ENCODE measurements at places on chromosomes 5 and 9.

- no peaks in the 10 kb centered on the region for H3K4me1 ChIP-seq
- peaks cover 2% of the 10 kb centered on the region for H3K27me3 ChIP-seq
- no peak overlapping the region for H3K27ac ChIP-seq
- DNase-seq: no peak
Observed at GRCh38 chr5:5666369-5666768, 243.9 kb downstream of the ICE1 start.

DNA sequence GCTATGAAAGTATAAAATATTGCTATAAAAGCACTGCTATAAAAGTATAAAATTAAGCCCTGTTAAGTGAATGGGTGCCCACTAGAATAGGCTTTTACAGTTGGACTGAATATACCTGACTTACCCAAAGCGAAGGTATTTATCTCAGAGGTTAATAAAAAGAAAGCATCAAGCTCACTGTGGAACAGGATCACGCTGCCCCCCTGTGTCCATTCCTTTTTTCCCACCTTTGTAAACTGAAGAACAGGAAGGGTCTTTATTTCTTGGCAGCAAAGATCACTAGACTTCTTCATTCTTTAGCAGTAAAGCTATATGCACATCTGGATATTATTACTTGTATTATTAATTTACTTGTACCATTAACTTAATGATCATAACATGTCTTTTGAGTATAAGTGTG is 22.1 kb upstream of the PLPP6 start:
- H3K36me3 ChIP-seq: no peaks in the 10 kb centered on the region
- DNase-seq: no peak
- no peak overlapping the region for H3K27ac ChIP-seq
- peaks cover 2% of the 10 kb centered on the region for H3K4me1 ChIP-seq

DNA sequence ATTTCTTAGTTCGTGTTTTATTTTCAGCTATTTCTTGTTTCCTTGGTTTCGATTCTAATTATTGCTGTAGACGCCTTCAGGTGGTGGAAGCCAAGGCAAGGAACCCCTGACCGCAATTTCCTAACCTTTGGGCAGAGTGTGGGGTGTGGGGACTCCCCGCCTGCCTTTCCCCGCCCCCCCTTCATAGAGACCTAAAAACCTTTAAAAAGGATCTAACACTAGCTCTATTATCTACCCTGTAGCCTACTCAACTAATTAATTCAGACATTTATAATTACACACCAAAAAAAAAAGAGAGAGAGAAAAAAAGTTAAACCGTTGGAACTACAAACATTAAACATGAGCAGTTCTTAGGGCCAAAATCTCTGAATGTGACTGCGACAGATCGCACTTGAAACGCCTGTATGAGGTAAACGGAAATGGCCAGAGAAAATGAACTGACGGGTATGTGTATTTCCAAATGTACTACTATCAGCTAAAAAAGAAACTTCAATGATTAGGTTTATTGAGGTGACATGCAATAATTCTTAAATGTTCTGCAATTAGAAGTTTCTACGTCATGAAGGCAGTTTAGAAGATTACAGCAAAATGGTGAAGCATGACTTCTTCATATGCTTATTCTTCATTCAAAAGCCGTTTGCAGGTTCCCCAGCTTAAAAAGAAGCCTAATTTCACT is 19.0 kb upstream of the FER start:
- peaks cover 70% of the 10 kb centered on the region for H3K27me3 ChIP-seq
- H3K4me1 ChIP-seq: peaks cover 15% of the 10 kb centered on the region
- H3K36me3 ChIP-seq: no peaks in the 10 kb centered on the region
- peak; percentile 57 for DNase-seq

DNA sequence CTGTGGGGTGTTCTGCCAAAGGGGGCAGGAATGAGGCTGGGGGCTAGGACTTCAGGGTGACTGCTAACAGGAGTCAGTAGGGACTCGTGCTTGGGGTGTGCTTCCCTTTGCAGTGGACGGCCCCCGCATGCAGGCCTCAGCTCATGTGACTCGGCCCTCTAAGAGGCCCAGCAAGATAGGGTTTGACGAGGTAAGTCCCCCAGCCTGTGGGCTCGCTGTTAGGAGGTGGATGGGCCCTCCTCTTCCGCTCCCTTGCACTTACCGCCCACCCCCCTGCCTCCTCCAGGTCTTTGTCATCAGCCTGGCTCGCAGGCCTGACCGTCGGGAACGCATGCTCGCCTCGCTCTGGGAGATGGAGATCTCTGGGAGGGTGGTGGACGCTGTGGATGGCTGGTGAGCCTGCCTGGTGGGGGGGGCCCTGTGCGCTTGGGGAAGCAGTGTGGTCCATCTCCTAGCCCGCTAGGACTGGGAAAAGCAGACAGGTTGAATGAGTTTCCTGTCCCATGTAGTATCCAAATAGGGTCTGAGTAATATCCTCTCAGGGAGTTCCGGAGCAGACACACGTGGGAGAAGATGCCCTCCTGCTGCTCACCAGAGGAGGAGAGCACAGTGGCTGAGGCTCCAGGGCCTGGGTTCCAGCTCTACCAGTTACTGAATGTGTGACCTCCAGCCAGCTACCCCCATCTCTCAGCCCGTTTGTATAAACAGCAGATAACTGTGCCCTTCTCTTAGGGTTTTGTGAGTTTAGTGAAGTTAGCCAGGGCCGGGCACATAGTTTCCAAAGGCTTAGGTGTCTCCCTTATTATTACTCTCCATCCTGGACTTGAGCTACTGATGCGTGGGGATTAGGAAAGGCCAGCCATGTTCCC is 8.2 kb downstream of the CERCAM start:
- no peak for DNase-seq
- no peaks in the 10 kb centered on the region for H3K4me1 ChIP-seq
- no peaks in the 10 kb centered on the region for H3K27me3 ChIP-seq

DNA sequence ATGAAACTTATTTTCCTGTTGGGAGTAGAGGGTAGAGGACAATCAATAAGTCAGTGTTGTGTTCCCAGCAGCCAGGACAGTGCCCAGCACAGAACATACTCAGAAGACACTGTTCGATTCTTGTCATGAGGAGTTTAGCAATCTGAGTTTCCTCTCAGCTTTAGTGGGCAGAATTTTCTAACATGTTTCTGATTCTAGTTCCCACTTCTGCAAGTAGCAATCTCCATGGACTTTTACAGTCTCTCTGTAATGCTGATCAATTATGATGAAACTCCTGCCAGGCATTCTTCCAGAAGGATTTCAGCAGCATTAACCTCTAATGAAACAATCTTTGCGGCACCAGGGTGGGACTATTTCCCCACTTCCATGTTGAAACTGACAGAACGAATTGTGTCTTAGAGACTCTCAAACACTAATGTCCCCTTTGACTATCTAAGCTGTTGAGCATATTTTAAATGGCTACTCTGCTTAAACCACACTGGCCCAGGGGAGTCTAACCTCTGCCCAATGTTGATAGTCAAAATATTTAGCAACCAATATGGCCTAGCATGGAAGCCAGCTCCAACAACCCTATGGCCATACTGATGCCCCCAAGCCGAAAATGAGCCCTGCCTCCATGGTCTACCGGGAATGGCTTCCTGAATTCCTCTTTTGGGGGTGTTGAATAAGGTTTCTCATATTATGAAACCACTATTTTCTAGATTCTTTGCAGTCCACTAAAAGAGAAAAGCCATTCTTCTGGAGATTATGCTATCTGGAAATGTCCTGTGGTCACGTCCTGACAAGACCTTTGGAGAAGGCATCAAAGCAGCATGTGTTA is 484.3 kb downstream of the BNC2 start:
- H3K4me1 ChIP-seq: no peaks in the 10 kb centered on the region
- no peaks in the 10 kb centered on the region for H3K36me3 ChIP-seq
- no peak overlapping the region for H3K27ac ChIP-seq
- DNase-seq: no peak
- no peaks in the 10 kb centered on the region for H3K27me3 ChIP-seq
- H3K4me3 ChIP-seq: no peak overlapping the region

GRCh38 chr9:132662152-132662945 is 7.4 kb downstream of the DDX31 start:
- H3K27ac ChIP-seq: no peak overlapping the region
- peaks cover 19% of the 10 kb centered on the region for H3K36me3 ChIP-seq
- no peak overlapping the region for H3K4me3 ChIP-seq
- H3K27me3 ChIP-seq: no peaks in the 10 kb centered on the region
- no peaks in the 10 kb centered on the region for H3K4me1 ChIP-seq

DNA sequence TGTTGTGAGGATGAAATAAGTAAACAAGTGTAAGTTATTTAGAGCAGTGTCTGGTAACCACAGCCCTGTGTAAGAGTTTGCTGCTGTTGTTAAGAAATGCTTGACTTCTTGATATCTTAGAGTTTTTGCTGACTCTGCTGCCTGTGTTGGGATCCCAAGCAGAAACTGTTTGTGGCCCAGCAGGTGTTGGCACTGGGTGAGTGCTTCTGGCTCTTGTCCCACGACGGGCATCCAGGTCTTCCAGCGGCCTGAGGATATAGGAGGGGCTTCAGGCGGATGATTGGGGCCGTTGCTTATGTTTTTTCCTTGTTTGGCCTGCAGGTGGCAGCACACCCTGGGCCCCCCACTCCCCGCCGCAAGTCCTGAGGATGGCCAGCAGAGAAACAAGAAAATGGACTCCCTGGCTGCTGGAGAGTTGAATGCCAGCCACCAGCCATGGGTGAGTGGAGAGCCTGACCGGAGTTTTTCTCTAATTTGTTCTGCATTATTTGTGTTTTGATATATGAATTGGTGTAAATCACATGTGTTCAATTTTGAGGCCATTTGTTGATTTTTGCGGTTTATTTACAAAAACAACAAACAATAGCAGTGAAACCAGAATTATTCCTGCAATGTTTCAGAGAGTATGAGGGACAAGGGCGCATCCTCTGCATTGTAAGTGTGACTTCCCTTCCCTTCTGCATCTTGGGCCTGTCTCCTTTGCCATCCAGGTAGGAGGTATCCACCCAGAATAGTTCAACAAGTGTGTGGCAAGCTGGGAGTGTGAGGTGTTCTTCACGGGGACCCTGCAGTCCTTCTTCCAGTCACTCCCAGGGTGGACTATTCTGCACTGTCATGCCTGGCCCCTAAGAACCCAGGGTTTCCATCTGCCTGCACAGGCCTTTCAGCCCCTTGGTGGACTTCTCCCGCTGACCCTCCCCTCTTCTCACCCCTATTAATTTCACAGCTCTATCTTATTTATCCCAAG is 50.3 kb downstream of the SLC22A5 start:
- peak; percentile 68 for DNase-seq
- H3K4me1 ChIP-seq: peaks cover 70% of the 10 kb centered on the region
- peak overlapping the region; percentile 82 for H3K27ac ChIP-seq
- peak overlapping the region; percentile 80 for H3K4me3 ChIP-seq
- peaks cover 77% of the 10 kb centered on the region for H3K36me3 ChIP-seq

- H3K4me1 ChIP-seq: peaks cover 56% of the 10 kb centered on the region
- H3K27ac ChIP-seq: peak overlapping the region; percentile 16
- peaks cover 27% of the 10 kb centered on the region for H3K36me3 ChIP-seq
- H3K27me3 ChIP-seq: no peaks in the 10 kb centered on the region
Observed at GRCh38 chr5:56095579-56096102, 100.9 kb upstream of the IL6ST start.

GRCh38 chr5:53820119-53820801 is 259.8 kb downstream of the NDUFS4 start:
- H3K4me3 ChIP-seq: no peak overlapping the region
- H3K36me3 ChIP-seq: no peaks in the 10 kb centered on the region
- H3K27me3 ChIP-seq: no peaks in the 10 kb centered on the region

- no peak for DNase-seq
- H3K4me3 ChIP-seq: no peak overlapping the region
- peaks cover 69% of the 10 kb centered on the region for H3K27me3 ChIP-seq
- peaks cover 2% of the 10 kb centered on the region for H3K36me3 ChIP-seq
- no peak overlapping the region for H3K27ac ChIP-seq
Observed at GRCh38 chr9:93960221-93960970, 5.2 kb upstream of the BARX1 start.

GRCh38 chr5:60333005-60333571 is 366.9 kb downstream of the DEPDC1B start:
- no peaks in the 10 kb centered on the region for H3K36me3 ChIP-seq
- H3K27ac ChIP-seq: no peak overlapping the region
- H3K4me1 ChIP-seq: no peaks in the 10 kb centered on the region
- DNase-seq: no peak
- no peak overlapping the region for H3K4me3 ChIP-seq
- H3K27me3 ChIP-seq: no peaks in the 10 kb centered on the region

DNA sequence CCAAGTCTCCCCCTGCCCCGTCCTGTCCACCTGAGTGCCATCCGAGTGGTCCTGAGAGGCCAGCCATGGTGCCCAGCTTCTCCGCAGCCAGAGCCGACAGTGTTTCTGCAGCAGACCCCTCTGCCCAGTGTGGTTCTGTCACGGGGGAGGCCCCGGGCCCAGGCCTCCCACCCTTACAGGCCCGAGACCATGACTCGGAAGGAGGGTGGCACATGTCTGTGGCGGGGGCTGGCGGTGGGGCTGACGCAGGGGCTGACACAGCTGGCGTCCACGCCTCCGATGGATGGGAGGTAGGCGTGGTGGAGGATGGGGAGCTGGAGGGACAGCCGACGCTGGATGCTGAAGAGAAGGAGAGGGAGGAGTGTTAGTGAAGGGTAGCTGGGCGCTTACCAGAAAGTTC is 35.0 kb upstream of the TBC1D2 start:
- no peak for DNase-seq
- no peaks in the 10 kb centered on the region for H3K4me1 ChIP-seq
- no peaks in the 10 kb centered on the region for H3K36me3 ChIP-seq

DNA sequence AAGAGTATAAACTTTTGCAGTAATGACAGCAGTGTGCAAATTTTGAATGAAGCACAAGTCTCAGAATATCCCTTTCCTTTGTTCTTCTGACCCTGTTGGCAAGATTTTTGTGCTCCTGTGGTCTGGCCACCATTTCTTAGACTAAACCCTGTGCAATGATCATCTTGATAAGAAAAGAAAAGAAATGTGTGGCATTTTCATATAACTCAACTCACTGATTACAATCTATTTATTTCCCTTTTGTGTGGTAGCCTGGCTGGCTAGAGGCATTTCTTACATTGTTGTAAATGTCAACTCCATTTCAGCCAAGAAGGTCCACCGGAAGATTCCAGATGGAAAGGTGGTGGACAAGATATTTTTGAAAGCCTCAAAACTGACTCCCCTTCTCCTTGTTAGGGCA is 41.9 kb downstream of the ADCY2 start:
- H3K36me3 ChIP-seq: no peaks in the 10 kb centered on the region
- no peaks in the 10 kb centered on the region for H3K27me3 ChIP-seq
- H3K27ac ChIP-seq: no peak overlapping the region
- no peak overlapping the region for H3K4me3 ChIP-seq
- no peaks in the 10 kb centered on the region for H3K4me1 ChIP-seq
- no peak for DNase-seq

- no peak overlapping the region for H3K4me3 ChIP-seq
- H3K4me1 ChIP-seq: peaks cover 6% of the 10 kb centered on the region
- peaks cover 27% of the 10 kb centered on the region for H3K27me3 ChIP-seq
- DNase-seq: no peak
- H3K36me3 ChIP-seq: peaks cover 1% of the 10 kb centered on the region
Observed at GRCh38 chr5:96851312-96852062, 24.8 kb upstream of the ERAP2 start.

Measured in T-helper 2 cell treated with Interferon-gamma antibody and Interleukin-4, amounts not matched to agents 5 μg/mL and 100 μg/mL, for 36 hours (primary cell).